ENCODE measurements at places on chromosomes 7 and 10. TPM values are rescaled to one million over a fixed set of nuclear protein-coding genes. Genes with fewer than 3 reads are reported as not detected.

SORBS1 gene
- 1.4 TPM for total RNA-seq

GRCh38 chr7:107890493-107890961 lies 456 bp upstream of the DLD start:
- peak overlapping the region; percentile 85 for H3K27ac ChIP-seq
- peaks cover 25% of the 10 kb centered on the region for H3K36me3 ChIP-seq
- H3K4me1 ChIP-seq, result peaks cover 27% of the 10 kb centered on the region
- peak overlapping the region; percentile 78 for H3K4me3 ChIP-seq
- no peaks in the 10 kb centered on the region for H3K27me3 ChIP-seq
- DNase-seq, result no peak

- no peaks in the 10 kb centered on the region for H3K36me3 ChIP-seq
- H3K4me3 ChIP-seq, result no peak overlapping the region
- DNase-seq, result no peak
Measured at GRCh38 chr7:23293500-23294073, 5.6 kb upstream of the MALSU1 start.

FAM180A gene
- not detected for total RNA-seq

GRCh38 chr10:106863549-106863948 lies 301.0 kb downstream of the SORCS1 start:
- no peak overlapping the region for H3K27ac ChIP-seq
- no peak overlapping the region for H3K4me3 ChIP-seq
- no peaks in the 10 kb centered on the region for H3K27me3 ChIP-seq
- DNase-seq, result no peak
- no peaks in the 10 kb centered on the region for H3K36me3 ChIP-seq
- no peaks in the 10 kb centered on the region for H3K4me1 ChIP-seq

- no peak overlapping the region for H3K27ac ChIP-seq
- no peaks in the 10 kb centered on the region for H3K4me1 ChIP-seq
- DNase-seq, result no peak
- H3K36me3 ChIP-seq, result no peaks in the 10 kb centered on the region
- no peaks in the 10 kb centered on the region for H3K27me3 ChIP-seq
- H3K4me3 ChIP-seq, result no peak overlapping the region
Measured at GRCh38 chr10:114356126-114356525, 48.2 kb downstream of the AFAP1L2 start.

Data from CD4-positive, alpha-beta T cell (primary cell).